ENCODE measurements at places on chromosomes 16 and 17. TPM values are rescaled to one million over a fixed set of nuclear protein-coding genes. Genes with fewer than 3 reads are reported as not detected.
A peak's percentile ranks its signal among the peaks of the same experiment; 100 is the strongest.

DNA sequence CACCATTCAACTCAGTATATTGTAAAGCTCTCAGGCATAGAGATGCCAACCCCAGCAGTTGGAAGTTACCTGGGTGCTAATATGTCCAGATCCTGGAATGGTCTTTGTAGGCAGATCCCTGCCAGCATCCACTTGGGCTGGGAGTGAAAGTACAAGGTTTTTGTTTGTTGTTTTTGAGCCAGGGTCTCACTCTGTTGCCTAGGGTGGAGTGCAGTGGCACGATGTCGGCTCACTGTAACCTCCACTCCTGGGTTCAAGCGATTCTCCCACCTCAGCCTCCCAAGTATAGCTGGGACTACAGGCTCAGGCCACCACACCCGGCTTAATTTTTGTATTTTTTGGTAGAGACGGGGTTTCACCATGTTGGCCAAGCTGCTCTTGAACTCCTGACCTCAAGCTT, 177.6 kb downstream of the IRF8 start:
- no peak for DNase-seq

- no peak for DNase-seq
Observed at GRCh38 chr16:71473891-71474290, 11.8 kb upstream of the ZNF23 start.

DNA sequence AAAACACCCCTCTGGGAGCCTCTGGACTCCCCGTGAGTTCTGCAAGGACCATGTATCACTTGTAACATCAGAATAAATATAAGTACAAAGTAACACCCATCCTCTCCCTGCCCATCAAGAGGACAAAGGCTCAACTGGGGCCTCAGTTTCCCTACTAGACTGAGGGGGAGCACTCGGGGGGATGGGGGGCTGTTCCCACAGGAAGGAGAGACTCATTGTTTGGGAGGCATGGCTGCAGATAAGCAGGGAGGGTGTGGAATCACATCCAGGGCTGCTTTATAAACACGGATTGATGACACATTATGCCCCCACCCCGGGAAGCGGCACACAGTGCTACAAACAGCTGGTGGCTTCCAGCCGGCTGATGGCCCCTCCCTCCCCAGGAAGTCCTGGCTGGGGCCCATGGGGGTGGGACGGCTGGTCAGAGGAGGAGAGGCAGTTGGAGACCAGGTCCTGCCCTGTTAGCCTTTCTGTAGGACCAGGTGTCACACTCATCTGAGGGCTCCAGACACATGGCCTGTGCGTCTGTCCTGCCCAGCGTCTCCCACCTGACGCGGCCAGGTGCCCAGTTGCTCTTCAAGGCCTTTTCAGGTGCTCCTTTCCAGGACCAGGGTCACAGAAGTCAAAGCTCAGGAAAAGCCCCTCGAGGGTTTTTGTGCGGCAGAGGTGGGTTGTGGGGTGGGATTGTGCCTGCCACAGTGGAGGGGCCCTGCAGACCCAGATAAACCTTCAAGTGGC, 1.3 kb upstream of the MPG start:
- DNase-seq: no peak

- DNase-seq: no peak
Observed at GRCh38 chr16:77949445-77949844, 72.9 kb upstream of the CLEC3A start.

GRCh38 chr16:50702725-50703124, 9.3 kb downstream of the NOD2 start:
- DNase-seq: peak; percentile 77

DNA sequence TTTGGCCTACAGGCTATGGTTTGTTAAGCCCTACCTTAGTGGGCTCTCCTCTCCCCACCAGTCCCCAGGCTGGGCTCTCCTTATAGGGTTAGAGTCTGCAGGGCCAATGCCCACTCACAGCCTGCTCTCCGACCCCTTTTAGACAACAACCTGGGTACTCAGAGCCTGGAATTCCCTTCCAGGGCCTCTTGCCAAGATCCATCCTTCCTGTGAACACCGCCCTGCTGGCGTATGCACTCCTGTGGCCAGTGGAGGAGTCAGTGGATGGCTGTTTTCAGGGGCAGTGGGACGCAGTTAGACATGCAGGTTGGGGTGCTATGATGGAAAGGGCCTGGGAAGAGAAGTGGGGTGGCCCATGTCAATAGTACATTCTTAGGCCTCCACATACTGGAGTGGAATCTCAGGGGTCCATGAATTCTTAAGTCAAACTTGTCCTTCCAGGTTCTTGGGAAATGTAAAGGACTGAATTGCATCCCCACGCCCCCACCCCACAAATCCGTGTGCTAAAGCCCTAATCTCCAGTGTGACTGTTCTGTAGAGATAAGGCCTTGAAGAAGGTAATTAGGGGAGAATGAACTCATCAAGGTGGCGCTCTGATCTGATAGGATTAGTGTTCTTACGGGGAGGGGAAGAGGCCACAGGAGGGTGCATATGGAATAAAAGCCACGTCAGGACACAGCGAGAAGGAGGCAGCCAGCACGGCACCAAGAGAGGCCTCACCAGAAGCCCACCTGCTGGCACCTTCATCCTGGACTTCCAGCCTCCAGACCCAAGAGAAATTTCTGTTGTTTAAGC, 81.6 kb upstream of the CACNG5 start:
- DNase-seq: no peak

- no peak for DNase-seq
Observed at GRCh38 chr17:35790841-35791240, 4.6 kb downstream of the MMP28 start.

DNA sequence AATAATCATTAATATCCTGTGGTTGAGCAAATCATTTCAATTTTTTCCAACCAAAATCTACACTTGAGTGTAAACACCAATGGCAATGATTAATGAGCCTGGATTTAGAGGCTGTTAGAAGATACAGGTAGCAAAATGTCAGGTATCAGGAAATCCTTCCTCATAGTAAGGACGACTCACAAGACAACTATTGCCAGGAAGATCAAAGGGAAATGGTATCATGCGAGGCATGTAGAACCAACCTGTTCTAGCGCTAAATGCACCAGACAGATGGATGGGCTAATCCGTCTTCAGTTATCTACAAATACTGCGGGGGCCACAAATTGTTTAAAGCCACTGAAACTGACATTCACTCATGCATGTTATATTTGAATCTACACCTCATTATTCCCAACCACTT, 28.1 kb downstream of the TOX3 start:
- DNase-seq: no peak

- peak; percentile 28 for DNase-seq
Observed at GRCh38 chr16:19883296-19883965, 1.2 kb downstream of the GPRC5B start.

GRCh38 chr17:20225162-20226115, 216.3 kb downstream of the SPECC1 start:
- no peak for DNase-seq

DNA sequence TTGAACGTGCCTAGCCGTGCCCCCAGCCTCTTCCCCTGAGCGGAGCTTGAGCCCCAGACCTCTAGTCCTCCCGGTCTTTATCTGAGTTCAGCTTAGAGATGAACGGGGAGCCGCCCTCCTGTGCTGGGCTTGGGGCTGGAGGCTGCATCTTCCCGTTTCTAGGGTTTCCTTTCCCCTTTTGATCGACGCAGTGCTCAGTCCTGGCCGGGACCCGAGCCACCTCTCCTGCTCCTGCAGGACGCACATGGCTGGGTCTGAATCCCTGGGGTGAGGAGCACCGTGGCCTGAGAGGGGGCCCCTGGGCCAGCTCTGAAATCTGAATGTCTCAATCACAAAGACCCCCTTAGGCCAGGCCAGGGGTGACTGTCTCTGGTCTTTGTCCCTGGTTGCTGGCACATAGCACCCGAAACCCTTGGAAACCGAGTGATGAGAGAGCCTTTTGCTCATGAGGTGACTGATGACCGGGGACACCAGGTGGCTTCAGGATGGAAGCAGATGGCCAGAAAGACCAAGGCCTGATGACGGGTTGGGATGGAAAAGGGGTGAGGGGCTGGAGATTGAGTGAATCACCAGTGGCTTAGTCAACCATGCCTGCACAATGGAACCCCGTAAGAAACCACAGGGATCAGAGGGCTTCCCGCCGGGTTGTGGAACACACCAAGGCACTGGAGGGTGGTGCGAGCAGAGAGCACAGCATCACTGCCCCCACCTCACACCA, 724 bp downstream of the GAA start:
- peak; percentile 21 for DNase-seq

DNA sequence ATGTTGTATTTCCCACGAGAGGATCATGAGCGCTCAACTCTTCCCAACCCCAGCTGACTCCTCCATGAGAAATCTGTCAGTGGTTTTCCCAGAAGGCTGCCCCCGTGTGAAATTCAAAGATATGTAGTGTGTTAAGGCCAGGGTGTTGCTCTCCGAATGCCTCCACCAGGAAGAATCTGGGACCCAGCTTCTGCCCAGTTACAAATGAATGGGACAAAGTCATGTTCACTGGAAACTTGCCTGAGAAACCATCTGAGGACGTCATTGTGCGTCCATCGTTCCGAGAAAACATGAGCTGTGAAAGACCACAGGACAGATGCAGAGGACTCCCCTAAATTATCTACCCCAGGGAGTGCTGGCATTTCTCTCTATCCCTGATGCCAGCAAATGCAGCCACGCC, 86.0 kb downstream of the AIPL1 start:
- DNase-seq: no peak

DNA sequence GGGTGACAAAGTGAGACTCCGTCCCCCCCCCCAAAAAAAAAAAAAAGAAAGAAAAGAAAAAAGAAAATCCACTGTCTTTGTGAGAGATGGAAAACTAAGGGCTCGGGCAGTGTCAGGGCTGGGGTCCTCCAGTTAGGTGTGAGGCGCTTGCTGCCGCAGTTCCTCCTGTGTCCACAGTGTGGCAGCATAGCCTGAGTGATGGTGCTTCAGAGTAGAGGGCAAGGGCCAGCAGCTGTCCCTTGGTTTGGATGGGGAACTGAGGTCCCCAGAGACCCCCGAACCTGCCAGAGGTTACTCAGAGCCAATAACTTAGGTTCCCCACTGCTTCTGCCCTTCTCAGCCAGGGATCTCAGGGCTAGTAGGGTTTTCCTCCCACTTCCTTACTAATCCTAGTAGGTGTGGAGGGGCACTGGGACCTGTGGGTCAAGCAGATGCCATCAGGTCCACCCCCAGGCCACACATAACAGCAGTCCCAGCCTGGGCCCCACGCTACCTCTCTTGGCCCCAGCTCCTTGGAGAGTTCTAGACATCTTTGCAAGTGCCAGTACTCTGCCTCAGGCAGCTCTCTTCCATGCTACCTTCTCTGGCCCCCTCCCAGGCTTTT, 7.9 kb upstream of the LLGL1 start:
- peak; percentile 37 for DNase-seq

DNA sequence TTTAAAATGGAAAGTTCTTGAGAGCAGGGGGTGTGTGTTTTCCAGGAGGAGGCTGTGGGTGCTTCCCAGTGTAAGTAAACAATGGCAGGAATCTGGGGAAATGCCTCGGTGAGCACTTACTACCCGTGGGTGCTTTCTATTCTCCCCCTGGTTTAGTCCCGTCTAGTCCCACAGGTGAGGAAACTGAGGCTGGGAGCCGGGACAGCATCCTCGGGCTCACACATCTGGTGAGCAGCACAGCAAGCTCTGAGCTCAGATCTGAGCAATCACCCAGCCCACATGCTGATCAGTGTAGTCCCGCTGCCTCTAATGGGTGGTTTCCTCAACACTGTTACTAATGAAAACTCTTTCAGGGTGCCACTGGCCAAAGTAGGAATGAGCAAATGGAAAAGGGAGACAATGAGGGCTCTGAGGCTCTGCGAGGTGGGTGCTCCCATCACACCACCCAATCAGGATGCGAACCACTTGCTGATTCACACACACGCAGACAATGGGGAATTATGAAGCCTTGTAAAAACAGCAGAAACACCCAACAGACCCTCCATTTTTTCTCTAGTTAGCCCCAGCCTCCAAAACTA, 202.6 kb downstream of the PARN start:
- no peak for DNase-seq

DNA sequence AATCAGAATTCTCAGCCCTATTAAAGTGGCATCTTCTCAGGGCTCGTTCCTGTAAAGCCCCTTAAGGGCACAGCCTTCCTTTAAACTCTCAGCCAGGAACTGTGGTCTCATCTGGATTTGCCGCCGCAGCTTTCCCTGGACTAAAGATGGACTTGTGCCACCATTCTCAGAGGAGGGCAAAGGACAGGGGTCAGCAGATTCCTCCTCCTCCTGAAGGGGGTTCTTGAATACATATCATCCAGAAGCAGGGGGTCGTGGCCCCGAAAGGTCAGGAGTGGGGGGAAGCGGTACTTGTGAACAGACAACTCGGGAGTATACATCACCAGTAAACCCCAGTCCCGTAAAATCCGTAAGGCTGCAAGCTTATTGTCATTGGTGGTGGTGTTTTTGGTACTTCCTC, 174.8 kb downstream of the RPTOR start:
- DNase-seq: no peak

GRCh38 chr16:83137326-83137781, 510.6 kb downstream of the CDH13 start:
- no peak for DNase-seq

DNA sequence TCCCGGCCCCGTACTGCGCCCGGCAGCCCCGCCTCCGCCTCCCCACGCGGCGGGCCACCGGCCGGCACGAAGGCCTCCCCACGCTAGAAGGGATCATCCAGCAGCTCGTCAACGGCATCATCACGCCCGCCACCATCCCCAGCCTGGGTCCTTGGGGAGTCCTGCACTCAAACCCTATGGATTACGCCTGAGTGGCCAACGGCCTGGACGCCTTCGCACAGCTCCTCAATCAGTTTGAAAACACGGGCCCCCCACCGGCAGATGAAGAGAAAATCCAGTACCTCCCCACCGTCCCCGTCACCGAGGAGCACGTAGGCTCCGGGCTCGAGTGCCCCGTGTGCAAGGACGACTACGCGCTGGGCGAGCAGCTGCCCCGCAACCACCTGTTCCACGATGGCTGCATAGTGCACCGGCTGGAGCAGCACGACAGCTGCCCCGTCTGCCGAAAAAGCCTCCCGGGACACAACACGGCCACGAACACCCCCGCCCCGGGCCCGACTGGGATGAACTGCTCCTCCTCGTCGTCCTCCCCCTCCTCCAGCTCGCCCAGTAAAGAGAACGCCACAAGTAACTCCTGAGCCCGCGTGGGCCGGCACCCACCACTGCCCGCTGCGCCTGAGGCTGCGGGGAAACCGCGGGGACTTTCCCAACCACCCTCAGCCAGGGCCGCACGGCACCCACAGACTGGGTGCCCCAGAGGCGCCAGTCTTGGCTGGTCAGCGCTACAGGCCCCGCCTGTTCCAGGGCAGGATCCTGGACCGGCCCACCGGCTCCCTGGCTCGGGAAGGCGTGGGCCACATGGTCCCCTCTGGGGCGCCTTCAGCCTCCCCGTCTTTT, 39.0 kb upstream of the AKAP1 start:
- DNase-seq: no peak

DNA sequence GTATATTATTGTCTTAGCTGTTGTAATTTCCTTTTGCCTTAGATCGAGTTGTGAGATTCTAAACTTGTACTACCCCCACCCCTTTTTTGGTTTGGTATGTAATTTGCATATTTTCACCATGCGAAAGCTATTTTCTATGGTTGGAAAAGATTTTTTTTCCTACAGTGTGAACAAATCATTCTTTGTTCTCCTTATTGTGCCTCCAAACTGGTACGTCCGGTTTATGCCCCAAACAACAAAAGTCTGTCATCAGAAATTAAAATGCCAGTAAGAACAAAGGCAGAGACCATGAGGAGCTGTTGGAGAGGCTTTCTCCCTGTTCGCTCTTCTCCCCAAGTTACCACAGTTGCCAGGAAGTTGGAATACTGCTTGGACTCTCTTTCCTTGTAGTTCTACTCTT, 66.1 kb downstream of the BCAS3 start:
- no peak for DNase-seq

GRCh38 chr17:9792181-9792840, 919 bp upstream of the DHRS7C start:
- DNase-seq: no peak

TNRC6A gene
- total RNA-seq: 29.6 TPM

KRTAP9-4 gene
- total RNA-seq: not detected

COPS3 gene
- 103 TPM for total RNA-seq

OR1A1 gene
- total RNA-seq: not detected

APOH gene
- not detected for total RNA-seq

Data from hematopoietic multipotent progenitor cell (in vitro differentiated cells).